ENCODE measurements at places on chromosomes 16 and 17. TPM values are rescaled to one million over a fixed set of nuclear protein-coding genes. Genes with fewer than 3 reads are reported as not detected.

DNA sequence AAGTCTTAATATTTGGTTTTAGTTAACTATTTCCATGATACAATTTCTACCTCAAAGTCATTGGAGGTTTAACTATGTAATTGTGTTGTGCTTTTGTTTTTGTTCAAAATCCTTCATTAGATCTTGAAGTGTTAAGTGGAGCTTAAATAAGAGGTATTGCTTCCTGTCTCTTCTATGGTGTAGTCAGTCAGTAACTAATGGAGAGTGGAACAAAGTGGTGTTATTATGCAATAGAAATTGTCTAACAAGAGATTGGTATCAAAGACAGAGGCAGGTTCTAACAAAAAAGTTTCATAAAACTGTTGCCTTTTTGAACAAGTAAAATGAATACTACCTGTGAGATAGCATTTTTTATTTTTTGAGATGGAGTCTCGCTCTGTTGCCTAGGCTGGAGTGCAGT lies 45.2 kb downstream of the GRB7 start:
- H3K4me3 ChIP-seq = no peak overlapping the region
- DNase-seq = no peak

- H3K27ac ChIP-seq = peak overlapping the region; percentile 95
- H3K36me3 ChIP-seq = no peaks in the 10 kb centered on the region
- DNase-seq = no peak
Measured at GRCh38 chr17:45129940-45130680, 2.2 kb downstream of the PLCD3 start.

DNA sequence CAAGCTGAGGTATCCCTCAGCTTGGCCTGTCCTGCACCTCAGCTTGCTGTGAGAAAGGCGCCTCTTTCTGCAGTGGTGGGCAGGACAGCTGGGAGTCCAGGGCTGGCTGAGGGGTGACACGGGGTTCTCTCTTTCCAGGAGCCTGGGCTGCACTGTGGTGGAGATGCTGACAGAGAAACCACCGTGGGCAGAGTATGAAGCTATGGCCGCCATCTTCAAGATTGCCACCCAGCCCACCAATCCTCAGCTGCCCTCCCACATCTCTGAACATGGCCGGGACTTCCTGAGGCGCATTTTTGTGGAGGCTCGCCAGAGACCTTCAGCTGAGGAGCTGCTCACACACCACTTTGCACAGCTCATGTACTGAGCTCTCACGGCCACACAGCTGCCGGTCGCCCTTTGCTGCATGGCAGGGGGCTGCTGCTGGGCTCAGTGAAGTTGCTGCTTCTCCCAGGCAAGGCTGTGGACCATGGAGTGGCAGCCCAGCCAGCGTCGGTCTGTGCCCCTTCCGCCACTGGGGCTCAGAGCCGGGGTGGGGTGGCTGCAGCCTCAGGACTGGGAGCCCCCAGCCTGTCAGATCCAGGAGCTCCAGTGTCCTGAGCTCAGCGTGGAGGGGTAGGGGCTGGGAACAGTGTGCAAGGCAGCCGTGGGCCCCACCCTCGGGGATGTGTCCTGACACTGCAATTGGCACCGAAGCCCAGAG lies 6.4 kb downstream of the LIMD2 start:
- no peaks in the 10 kb centered on the region for H3K27me3 ChIP-seq
- peaks cover 16% of the 10 kb centered on the region for H3K36me3 ChIP-seq
- DNase-seq = no peak
- H3K4me1 ChIP-seq = peaks cover 12% of the 10 kb centered on the region
- H3K27ac ChIP-seq = no peak overlapping the region
- H3K4me3 ChIP-seq = no peak overlapping the region

The GDPD3 gene
- total RNA-seq = 3.2 TPM

DNA sequence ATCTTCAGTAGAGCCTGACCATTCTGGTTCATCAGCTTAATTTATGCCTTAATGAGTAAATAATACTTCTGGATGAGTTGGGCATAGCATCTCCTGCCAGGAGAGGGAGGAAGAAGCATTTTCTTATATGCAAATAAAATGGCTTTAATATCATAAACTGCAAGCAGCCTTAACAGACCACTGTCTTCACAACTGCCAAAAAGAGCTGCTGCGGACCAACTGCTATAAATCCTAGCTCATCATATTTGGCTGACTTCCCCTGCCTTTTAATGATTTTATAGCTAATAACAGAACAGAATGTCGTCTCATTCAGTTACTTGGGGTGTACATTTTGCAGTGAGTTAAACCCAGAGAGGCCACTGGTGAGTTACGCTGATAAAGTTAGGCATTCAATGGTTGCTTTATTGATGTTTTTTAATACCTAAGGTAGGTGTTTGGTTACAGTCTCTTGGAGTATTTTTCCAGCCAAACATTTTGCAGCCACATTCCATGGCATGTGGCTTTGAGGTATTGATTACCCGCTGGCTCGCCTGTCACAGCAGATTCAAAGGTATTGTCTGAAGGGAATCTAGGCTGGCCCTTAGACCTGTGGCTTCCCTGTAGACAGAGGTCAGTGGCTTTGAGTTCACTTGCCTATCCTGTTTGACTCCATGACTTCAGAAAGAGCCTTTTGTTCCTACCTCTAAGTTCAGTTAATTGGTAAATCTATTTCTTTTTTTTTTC lies 16.4 kb downstream of the FAM20A start:
- H3K4me1 ChIP-seq = no peaks in the 10 kb centered on the region
- no peak overlapping the region for H3K27ac ChIP-seq
- peaks cover 4% of the 10 kb centered on the region for H3K27me3 ChIP-seq
- H3K4me3 ChIP-seq = no peak overlapping the region
- no peak for DNase-seq

The CLEC10A gene
- not detected for total RNA-seq

The SMTNL2 gene
- total RNA-seq = 1.7 TPM
